CD4-positive, alpha-beta T cell treated with Interleukin-21 for 1 hour (primary cell): ENCODE measurements at places on chromosomes 2 and 18.

DNA sequence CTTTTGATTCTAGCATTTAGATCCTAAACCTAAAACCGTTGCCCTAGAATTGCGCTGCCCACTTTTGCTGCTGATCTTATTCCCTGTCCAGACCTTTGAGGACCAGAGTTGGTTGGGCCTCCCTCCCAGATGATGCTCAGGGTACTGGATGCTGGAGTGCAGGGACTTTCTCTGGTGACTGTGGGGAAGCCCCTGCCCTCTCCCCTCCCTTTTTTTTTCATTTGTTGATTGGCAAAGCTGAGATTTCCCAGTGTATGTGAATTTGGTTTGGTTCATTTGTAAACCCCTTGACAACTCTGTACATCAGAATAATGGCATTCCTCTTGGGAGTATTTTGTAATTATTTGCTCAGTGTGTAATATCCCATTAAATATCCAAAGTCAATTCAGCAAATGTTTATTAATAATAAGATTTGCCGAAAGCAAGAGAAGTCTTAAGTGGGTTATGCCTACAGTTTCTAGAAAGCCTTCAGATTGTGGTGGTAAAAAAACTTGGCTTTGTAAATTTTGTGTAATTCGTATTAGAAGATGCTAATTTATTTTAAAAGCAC, 28.3 kb downstream of the RAB31 start:
- no peak for DNase-seq

DNA sequence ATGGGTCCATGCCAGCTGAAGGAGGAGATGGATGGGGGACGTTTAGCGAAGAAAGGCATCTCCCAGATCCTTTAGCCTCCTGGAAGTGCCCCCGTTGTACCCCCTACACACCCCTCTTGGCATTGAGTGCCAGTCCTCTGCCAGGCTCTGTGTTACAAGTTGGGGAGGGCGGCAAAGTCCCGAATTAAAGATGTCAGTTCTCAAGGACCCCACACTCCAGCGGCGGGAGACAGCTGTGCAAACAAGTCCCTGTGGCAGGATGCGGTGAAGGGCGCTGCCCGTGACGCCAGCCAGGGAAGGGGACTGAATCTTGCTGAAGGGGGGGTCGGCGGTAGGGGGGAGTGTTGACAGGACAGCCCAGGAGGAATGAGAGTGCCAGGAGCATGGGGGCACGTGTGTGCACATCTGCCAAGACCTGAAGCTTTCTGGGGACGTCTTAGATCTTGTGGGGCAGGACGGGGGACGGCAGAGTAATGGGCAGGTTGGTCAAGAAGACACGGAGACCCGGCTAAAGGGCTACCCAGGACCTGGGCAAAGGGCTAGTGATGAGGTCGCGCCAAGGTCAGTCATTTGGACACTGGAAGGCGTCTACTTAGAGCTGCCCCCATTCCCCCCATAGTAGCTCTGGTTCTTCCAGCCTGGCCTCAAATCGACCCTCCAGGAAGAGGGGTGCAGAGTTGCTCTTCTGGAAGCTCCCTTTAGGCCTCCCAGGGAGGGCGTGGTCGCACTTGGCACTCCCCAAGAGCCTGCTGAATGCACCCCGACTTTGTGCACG, 2.8 kb upstream of the CTDSP1 start:
- peak; percentile 82 for DNase-seq

- DNase-seq: no peak
These were observed 97.0 kb downstream of the CDH2 start for GRCh38 chr18:28079883-28080282.

GRCh38 chr18:8262221-8262620, 347.0 kb upstream of the RAB12 start:
- no peak for DNase-seq

DNA sequence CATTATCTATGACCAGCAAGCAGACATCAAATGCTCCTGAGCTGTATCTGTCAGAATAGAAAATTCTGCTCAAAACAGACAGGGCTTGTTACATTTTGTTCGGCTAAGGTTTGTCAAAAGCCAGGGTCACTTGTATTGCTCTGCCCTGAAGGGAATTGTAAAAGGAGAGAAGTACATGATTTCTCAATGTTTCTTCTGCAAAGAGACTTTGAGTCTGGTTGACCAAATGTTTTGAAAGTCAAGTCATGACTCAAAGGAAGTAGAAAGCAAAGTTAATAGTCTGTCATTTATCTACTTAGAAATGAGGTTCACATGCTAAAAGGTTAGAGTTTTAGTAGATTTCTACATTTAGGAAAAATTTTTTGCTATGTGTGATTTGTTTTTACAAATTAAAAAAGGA, 1624.1 kb upstream of the ZEB2 start:
- DNase-seq: no peak

DNA sequence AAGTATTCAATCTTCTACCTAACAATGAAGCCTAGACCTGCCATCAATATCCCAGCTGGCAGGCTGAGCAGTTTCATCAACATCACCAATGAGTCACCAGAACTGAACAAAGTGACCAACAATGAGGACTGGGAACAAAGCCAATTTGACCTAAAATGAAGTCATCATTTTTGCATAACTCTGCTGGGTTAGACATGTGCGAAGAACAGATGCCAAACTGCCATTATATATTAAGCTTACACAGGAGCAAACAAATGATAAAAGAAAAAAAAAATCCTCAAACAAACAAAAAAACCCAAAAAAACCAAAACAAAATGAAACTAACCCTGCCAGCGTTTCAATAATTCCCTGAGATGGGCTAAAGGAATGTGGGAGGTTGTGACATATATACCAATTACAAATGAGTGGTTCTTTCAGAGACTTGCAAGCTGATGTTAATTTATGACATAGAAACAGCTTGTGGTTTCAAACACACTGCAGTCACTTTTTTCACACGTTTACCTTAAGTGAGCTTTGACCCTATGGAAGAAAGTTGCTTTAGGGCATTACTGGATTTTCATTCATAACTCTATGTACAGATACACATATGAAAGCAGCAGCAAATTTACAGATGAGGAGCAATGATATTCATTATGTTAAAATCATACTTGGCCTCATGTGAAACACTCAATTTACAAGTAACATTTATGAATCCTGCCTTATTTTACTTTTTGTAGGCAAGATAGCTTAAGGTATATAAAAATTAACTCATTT, 56.9 kb upstream of the CCDC141 start:
- DNase-seq: no peak

DNA sequence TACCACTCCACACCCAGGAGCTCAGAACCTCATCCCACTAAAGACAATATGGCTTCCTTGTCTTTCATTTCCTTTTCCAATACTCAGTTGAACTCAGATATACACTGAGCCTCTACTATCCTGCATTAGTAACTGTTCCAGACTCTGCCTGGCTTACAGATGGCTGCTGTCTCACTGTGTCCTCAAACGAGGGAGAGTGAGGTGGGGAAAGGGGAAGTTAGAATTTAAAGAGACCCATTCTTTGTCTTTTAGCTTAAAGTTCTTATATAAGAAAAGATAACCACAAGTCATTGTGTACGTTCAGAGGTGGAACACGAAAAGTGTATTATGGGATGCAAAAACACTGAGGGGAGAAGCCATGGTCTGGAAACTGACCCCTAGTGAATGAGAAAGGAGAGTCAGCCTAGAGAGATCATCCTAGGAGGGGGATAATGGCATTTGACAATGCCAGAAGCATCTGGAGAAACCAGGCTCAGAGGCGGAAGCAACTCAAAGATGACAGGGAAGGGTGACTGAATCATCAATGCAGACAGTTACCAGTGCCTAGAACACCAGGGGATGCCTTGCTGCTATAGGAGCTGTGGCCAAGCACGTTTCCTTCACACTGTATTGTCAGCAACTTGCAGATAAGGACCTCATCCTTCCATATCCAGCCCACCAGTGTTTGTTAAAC, 170.7 kb downstream of the CYRIA start:
- no peak for DNase-seq

DNA sequence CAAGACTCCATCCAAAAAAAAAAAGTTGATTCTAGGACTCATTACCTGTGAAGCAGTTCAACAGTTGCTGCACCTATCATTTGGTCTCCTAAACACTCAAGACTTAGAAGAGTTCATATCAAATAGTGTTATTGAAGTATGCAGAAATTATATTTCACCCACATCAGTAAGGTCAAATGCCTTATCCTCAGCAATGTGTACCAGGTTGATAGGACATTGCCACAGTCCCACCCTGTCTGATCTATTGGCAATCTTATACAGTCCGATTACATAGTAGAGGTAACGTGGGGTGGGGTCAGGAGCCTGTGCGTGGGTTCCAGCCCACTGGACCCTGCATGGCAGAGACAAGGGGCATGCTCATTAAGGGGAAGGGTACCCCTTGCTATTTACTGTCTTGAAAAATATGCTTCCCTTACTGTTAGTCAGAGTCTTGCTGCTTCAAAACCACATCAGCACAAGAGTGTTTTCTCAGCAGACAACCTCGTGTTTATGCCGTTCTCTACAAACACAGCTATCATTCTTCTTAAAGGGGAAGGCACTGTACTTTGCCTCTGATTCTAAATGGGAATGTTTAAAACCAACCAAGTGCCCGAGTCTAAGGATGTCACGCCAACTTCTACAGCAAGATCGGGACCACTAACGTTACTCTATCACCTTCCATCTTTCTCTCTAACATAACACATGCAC, 115.2 kb downstream of the MTCL1 start:
- DNase-seq: no peak

GRCh38 chr2:217105733-217106649, 246.1 kb upstream of the TNP1 start:
- no peak for DNase-seq

GRCh38 chr2:33897741-33898140, 298.6 kb upstream of the FAM98A start:
- DNase-seq: no peak

DNA sequence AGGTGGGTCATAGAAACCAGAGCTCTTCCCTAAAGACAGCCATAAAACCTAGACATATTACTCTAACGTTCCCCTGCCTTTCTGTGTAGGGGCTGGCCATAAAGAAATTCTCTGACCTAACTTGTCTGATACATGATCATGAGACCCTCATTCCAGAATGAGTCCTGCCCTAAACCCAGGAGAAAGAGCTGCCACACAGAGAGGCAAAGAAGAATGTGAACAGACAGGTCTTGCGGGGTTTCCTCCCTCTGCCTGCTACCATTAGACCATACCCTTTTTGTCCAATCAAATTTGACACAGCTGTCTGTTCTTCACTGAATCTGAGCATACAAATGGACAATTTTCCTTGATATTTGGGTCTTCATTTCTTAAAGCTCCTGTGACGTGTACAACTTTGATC, 198.8 kb upstream of the LHCGR start:
- no peak for DNase-seq

GRCh38 chr18:22847392-22847791, 85.7 kb upstream of the RBBP8 start:
- no peak for DNase-seq

GRCh38 chr2:32902986-32903385, 43.8 kb upstream of the LTBP1 start:
- DNase-seq: no peak
